ENCODE measurements at places on chromosomes 6 and 20. TPM values are rescaled to one million over a fixed set of nuclear protein-coding genes. Genes with fewer than 3 reads are reported as not detected.

TRDN gene
- total RNA-seq, result not detected

NQO2 gene
- total RNA-seq, result 12.7 TPM

GLP1R gene
- not detected for total RNA-seq

DNA sequence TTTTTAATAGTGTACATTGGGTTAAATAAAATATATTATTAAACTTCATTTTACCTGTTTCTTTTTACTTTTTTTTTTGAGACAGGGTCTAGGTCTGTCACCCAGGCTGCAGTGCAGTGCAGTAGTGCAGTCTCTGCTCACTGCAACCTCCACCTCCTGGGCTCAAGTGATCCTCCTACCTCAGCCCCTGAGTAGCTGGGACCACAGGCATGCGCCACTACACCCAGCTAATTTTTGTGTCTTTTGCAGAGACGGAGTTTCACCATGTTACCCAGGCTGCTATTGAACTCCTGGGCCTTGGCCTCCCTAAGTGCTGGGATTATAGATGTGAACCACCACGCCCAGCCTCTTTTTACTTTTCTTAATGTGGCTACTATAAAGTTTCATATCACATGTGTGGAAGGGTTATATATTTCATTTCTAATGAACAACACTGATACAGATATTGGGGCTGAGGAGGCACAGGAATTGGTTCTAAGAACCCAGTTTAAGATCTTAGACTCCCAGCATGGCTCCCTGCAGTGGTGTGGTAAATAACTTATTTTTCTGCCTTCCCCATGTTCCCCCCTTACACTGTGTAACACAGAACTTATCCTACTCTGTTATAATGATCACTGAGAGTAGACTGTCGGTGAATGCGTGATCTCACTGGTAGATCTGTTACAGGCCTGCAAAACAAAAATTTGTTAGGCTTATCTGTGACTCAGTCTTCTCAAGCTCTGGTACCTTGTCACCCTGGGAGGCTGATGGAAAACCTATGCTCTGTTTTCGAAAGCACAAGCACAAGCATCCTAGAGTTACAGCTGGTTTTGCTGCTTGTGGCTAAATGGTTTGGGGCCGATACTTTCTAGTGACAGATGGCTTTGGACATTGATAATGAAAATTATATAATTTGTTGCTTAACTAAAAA lies 5.8 kb upstream of the ATXN1 start:
- no peak for DNase-seq

- DNase-seq, result no peak
Observed at GRCh38 chr6:132275066-132275970, 126.0 kb downstream of the MOXD1 start.

DNA sequence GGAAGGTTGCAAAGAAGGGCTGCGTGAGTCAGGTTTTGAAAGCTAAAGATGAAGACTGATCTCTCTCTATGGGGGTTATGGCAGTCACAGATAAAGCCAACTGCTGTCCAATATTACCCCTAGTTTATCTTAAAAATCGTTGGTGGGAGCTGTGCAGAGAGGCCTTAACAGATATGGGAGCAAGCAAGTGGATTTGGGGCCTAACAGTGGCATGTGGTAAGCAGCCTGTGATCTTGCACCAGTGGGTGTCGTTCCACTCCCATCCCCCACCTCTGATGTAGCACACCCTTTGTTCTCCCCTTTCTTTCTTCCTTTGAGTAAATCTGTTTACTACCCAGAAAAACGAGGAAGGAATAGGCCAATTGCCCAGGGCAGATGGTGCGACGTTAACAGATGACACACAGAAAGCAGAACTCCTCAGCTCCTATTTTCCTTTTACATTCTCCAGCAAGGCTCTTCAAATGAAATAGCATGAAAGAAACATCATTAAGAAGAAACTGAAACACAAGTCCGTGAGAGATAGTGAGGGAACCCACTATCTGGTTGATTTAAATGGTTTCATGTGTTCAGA lies 274.1 kb upstream of the CITED2 start:
- no peak for DNase-seq

DNA sequence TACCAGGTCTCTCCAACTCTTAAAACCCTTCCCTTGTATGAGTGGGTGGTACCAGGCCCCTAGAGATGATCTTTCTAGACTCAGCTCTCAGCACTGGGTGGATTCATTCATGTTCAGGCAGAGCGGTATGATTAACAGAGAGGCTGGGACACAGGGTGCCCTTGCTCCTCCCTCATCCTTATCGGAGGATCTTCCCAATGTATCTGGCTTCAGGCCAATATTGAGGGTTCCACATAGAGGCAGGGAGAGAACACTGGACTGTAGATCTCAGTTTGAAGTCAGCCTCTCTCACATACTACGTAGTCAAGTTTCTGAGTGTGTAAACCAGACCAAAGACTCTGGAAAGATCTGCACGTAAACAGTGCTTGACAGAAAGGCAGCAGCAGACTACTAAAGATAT lies 366.2 kb downstream of the DHX35 start:
- DNase-seq, result no peak

DNA sequence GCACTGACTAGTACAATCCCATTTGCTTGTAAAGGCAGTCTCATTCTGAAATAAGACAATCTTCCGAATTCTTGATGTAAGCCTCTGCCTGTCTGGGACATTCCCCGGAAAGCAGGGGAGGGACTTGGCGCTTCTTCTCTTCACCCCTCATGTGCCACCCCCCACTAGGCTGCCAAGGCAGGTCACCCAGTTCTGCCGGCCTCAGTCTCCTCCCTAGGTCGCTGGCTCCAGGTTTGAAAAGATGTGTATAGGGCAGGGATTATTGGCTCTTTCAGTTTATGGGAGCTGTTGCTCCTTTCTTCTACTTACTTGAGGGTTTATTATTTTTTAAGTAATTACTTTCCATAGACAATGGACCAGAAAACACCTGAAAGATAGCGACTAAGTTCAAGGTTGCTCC lies 158.1 kb upstream of the RPS6KA2 start:
- DNase-seq, result no peak

DNA sequence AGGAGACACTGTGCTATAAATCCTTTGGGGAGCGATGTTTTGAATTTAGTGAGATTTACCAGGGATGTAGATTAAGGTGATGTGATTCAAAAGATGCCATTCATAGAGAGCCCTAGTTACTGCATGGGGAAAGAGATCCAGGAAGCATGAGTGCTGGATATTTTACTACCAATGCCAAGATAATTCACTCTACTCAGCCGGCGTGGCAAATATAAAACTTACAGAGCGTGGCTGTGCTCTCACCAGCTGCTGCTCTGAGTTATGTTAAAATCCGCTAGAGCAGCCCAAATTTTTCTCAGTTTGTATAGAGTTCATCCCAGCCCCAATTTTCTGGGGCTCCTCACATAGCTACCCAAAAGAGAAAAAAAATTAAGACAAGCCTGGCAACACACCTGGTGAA lies 48.6 kb downstream of the BFSP1 start:
- no peak for DNase-seq

DNA sequence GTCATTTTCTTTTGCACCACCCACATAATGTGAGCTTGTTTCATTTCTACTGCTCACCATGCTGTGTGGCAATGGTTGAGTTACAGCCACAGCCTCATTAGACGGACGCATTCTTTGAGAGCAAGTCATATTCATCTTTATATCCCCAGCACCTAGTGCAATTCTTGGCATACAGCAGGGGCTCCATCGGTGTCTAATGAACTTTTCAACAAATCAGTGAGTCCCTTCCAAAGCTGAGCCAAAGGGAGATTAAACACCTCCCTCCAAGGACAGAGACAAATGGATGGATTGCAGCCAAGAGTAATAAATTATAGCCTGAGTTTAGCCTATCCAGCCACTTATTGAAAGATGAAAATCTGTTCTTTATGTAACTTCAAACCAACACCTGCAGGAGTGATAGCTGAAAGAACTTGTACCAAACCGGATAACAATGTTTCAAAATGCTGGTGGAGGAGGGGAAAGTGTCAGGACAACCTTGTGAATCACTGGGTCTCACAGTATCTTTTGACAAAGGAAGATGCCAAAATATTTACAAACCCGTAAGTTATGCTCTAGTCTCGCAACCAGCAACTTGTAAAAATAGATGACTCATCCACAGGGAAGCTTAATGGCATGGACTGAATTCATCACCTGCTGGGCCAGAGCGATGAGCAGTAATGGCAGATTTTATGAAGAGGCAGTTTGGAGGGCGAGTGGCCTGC lies 139.0 kb downstream of the PXDC1 start:
- no peak for DNase-seq

GRCh38 chr6:157546321-157546720 lies 165.3 kb downstream of the ZDHHC14 start:
- DNase-seq, result no peak

DNA sequence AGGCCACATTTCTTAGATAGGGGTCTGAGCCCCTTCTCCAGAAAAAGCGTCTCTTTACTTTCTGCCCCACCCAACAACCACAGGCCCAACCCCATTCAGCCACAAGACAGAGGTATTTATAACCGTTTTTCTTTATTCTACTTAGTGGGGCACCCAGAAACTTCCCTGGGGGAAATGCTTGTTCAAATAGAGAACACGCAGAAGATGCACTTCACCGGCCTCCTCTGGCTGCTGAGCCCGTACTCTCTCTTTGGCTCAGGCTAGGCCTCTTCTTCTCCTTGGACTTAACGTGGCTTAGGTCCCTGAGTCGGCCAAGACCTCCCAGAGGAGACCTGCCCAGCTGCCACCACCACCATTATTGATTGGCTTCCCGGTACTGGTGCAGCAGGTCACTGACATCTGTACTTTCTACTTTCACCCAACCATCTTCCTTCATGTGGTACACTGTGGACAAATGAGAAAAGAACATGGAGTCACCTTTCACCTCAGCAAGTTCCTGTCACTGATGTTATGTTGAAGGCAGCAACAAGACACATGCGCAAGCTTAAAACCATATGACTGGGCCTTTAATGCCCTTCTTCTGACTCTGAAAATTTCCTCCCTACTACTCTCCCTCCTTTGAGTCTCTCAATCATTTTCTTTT lies 2.2 kb upstream of the TAP2 start:
- no peak for DNase-seq

DNA sequence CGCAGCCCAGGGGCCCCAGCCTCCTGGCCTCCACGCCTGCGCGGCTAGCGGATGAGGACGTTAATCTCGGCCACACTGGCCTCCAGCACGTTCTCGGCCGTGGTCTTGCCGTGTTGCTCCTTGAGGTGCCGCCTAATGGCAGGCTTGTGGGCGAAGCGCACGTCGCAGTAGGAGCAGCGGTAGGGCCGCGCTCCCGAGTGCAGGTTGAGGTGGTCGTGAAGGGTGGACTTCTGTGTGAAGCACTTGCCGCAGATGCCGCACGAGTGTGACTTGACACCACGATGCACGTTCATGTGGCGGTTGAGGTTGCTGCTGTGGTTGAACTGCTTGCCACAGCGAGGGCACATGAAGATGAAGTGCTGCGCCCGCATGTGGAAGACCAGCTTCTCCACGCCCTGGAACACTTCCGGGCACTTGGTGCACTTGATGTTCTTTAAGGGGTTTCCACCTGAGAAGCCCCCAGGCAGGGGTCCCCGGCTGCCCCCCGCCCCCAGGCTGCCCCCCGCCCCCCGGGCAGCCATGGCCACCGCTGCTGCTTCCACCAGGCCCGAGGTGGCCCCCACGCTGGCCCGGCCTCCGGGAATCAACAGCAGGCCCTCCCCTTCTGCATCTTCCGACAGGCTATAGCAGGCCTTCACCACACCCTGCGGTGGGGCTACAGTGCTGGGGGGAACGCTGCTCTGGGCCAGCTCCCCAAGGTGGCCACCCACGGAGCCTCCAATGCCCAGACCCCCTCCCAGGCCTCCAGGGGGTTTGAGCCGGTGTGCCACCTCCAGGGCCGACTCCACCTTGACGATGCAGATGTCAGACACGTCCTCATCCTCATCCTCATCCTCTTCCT lies 1.8 kb downstream of the ZBTB12 start:
- DNase-seq, result no peak

DNA sequence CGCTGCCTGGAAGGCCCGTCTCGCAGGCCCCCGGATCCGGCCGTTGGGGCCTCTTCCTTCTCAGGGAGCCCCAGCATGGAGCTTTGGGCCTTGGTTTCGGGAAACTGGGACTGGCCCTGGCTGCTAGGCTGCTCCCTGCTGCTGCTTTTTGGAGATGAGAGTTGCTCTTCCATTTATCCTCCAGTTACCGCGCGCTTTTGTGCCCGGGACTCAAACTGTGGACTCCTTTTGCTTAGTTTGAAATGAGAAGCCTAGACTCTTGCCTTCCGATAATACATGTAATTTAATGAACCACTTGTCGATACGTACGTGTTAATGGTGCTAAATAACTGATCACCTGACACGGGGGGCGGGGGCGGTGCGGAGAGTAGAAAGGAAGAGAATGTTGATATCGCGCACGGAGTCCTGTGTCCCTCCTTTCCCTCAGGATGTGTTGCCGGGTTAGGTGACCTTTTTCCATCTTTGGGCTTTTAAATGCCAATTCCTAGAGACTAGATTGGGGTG lies 968 bp downstream of the PHF3 start:
- no peak for DNase-seq

DNA sequence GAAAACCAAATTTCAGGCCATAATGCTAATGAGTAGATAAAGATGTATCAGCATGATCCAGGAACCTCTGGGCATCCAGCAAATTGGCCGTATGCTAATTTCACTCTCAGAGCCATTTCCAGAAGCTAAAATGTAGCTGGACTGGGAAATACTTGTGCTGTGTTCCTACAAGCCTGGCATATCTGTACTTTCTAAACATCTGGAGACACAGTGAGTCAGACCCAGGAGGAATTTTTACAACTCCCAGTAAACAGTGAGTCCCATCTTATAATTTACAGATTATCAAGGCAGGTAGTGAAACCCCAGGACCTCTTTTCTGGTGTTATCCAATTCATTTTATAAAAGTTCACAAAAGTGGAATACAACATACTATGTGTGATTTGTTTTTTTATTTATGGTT lies 683.0 kb upstream of the ADGRB3 start:
- DNase-seq, result no peak

DNA sequence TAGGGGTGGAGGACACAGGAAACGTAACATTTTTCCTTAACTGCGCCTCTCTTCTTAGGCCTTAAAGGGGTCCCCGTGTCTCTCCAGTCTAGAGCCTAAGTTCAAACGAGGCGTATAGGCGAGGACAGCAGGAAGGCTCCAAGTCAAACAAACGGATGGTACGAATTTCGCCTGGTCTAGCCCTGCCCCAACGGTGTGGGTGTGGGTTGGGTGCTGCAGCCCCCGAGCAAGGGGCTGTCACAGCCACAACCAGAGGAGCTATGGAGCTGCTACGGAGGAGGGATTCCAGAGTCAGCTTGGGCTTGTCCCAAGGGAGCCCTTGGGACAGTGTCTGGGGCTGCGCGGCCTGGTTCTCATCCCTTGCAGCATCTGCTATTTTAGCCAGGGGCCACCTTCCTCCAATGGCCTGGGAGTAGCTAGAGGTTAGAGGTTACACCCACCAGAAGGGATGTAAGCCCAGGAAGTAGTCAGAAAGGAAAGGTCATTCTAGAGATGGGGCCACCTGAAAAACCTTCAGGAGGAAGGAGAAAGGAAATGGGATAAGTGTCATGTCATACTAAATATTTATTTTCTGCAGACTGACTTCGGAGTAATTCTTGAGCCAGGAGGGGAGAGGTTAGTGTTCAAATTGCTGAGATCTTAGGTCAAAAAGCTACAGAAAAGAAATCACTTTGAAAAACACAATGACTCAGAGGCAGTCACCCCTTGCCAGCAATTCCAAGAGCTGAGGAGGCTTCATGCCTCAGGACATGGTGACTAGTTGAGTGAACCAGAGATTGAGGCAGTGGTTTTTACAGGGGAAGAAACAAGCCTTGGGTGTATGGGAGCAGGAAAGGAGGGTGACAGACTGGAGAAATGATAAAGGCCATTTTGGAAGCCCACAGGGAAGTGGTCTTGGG lies 21.7 kb downstream of the VPS52 start:
- peak; percentile 81 for DNase-seq

- DNase-seq, result no peak
Observed at GRCh38 chr6:28979679-28980078, 25.4 kb downstream of the ZNF311 start.

- DNase-seq, result no peak
Observed at GRCh38 chr20:57484772-57485171, 40.2 kb downstream of the CTCFL start.
